Activated naive CD8-positive, alpha-beta T cell treated with anti-CD3 and anti-CD28 coated beads for 36 hours (primary cell): ENCODE measurements at places on chromosomes 6 and 20. TPM values are rescaled to one million over a fixed set of nuclear protein-coding genes. Genes with fewer than 3 reads are reported as not detected.

The BPIFB1 gene
- not detected for total RNA-seq

The HAO1 gene
- total RNA-seq, result not detected

The IL17F gene
- not detected for total RNA-seq

The ALDH8A1 gene
- 1.8 TPM for total RNA-seq

The SLC52A3 gene
- total RNA-seq, result 0.25 TPM

The BMP6 gene
- not detected for total RNA-seq

The TMEM217 gene
- total RNA-seq, result 4.9 TPM

The CNKSR3 gene
- 1.1 TPM for total RNA-seq
